ENCODE measurements at places on chromosomes 5 and 9. TPM values are rescaled to one million over a fixed set of nuclear protein-coding genes. Genes with fewer than 3 reads are reported as not detected.

Gene PCDHA13
- total RNA-seq = under 0.01 TPM

Gene CXCL14
- not detected for total RNA-seq

Gene CTSV
- total RNA-seq = 0.36 TPM

Gene SHISAL2B
- not detected for total RNA-seq

Gene MED7
- total RNA-seq = 11.6 TPM

Gene TIFAB
- total RNA-seq = not detected

Gene ACOT12
- total RNA-seq = not detected

Gene CARTPT
- not detected for total RNA-seq

Gene PCDHGB6
- total RNA-seq = 8.0 TPM

Gene KCNIP1
- not detected for total RNA-seq

Gene SPATA31C1
- not detected for total RNA-seq

Gene CLPTM1L
- 139 TPM for total RNA-seq

Gene FST
- 215 TPM for total RNA-seq

Gene ACTBL2
- not detected for total RNA-seq

Gene FAM81B
- not detected for total RNA-seq

Gene SLC34A3
- total RNA-seq = not detected

Gene SLC4A9
- not detected for total RNA-seq

Gene C9orf50
- total RNA-seq = 0.36 TPM

Gene ALDH1B1
- total RNA-seq = 38.0 TPM

Gene ADGRV1
- not detected for total RNA-seq

Gene CER1
- total RNA-seq = not detected

Gene ANKRA2
- total RNA-seq = 25.3 TPM

All from osteoblast (primary cell).